ENCODE measurements at places on chromosomes 1 and 21. TPM values are rescaled to one million over a fixed set of nuclear protein-coding genes. Genes with fewer than 3 reads are reported as not detected.

C1orf105 gene
- polyA plus RNA-seq = not detected

- DNase-seq = no peak
Measured at GRCh38 chr1:203649551-203649998, 22.9 kb downstream of the ATP2B4 start.

SLC6A9 gene
- 34.4 TPM for polyA plus RNA-seq

DNA sequence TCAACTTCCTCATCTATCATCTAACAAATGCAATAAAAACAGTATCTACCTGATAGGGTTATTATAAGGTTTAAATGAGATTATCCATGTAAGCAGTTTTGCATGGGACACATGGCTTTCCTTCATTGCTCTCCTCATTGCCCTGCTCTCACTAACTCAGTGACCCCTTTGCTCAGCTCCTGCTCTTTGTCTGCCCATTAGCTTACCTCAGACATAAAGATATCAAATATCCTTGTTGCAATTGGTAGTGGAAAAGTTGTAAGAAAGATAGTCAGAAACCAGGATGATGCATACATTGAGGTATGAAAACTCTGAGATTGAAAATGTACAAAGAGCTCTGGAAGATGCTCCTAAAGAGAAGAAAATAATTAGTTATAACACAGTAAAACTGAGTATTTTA, 89.8 kb downstream of the EVI5 start:
- DNase-seq = no peak

- DNase-seq = no peak
Measured at GRCh38 chr1:30808067-30808662, 50.6 kb upstream of the LAPTM5 start.

Measured in GM23248 (cell line).